ENCODE measurements at places on chromosomes 11 and 22.

DNA sequence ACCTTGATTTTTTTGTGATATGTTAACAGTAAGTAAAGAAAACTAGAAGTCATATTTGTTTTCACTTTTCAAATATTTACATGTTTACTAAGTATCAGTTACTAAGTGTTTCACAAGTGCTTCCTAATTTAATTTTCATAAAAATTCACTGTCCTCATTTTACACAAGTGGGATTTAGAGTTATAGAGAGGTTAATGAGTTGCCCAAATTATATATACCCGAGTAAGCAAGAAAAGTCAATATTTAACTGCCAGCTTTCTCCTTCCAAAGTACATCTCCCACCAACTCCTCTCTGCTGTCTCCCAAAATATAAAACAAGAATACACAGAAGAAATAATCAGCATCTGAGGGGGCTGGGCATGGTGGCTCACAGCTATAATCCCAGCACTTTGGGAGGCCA is 896.7 kb upstream of the ANO3 start:
- DNase-seq: no peak

DNA sequence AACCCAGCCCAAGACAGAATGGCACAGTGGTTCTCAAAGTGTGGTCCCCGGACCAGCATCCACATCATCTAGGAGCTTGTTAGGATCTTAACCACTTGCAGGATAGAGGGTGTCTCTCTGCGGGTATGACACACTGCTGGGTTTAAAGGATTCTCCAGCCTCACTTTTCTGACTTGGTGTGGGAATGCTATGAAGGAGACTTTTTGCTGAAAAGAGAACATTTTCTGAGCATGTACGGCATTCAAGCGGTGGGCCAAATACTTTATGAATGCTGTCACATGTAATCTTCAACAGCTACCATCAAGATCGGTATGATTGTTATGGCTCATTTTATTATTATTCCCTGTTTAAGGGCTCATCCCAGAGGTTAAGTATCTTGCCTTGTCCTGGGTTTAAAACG is 1.8 kb upstream of the CD82 start:
- no peak for DNase-seq

- DNase-seq: no peak
Observed at GRCh38 chr11:67264877-67265632, 1.2 kb upstream of the GRK2 start.

- no peak for DNase-seq
Observed at GRCh38 chr11:32562839-32563599, 20.6 kb upstream of the EIF3M start.

DNA sequence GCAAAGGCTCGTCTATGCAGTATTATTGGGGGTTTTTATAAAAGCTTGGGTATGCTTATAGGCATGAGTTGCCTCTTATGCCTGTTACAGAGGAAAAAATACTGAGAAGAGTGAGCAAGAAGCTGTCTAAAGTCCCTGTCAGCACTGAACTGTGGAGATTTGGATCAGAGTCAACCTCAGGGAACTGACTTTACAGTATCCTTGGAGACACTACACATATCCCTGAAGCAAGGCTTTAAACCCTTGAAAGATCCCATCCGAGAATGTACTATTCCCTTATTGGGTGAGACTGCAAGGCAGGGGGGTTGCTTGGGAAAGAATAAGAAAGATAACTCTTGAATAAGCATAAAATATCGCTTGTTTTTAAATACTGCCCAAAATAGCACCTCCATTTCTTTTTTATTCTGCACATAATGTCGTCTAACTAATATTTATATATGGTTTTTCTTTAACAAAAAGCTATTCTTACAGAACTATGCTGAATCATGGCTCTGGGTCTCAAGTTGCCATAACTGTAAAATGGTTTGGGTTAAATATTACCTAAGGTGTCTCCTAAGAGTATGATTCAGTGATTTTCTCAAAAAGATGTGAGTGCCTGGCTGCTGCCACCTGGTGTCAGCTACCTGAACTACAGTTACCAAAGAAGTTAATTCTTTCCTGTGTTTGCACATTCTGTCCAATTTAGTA is 1062.8 kb downstream of the DLG2 start:
- no peak for DNase-seq

GRCh38 chr11:31822175-31822926 is 11.2 kb upstream of the PAX6 start:
- no peak for DNase-seq

DNA sequence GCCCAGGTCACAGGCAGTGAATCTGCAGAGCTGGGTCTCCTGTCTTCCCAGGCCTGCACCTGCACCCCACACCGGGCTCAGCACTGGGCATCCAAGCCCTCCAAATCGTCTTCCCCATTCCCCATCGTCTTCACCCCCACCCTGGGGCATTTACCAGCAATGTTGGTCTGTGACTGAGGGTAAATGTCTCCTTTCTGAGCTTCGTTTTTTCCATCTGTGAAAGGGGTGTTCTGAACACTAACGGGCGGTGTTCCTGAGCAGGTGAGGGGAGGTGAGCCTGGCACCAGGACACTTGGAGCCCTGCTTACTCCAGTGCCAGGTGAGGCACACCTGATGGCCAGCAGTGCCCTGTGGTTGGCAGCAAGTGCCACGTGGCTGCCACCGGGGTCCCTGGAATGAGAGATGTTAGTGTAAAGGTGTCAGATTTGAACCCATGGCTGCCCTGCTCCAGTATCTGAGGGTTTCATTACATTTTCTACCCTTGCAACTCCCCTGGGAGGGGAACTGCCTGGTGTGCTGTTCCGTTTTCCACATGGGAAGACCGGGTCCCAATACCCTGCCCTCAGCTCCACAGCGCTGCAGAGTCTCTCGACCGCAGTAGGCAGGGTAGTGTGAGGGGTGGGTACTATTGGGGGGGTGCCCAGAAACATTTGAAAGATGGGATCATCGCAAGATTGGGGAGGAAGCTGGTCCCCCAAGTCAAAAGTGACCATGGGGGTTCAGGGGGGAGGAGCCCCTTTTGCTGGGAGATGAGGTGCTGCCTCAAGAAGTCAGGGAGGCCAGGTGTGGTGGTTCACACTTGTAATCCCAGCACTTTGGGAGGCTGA is 2.0 kb downstream of the CDC42EP1 start:
- DNase-seq: no peak

DNA sequence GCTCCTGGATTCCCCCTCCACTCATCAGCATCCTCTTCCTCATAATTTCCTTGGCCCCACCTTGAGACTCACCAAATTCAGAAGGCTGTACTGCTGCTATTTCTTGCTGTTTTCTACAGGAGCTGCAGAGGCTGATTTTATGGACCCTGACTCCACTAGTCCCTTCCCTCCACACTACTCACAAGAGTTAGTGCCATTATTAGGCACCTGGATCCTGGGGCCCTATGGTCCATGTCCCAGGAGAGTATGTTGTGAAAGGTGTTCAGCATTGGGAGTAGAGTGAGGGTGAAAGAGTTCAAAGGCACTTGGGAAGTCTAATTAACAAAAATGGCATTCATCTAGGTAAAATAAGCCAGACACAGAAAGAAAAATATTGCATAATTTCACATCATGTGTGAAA is at the start of gene OR56A4:
Gene OR56A4, minus strand, starts transcription at position 101 of the 400 bp plus-strand sequence. CDS start 3,954 bp downstream, outside the sequence.
- DNase-seq: no peak

- no peak for DNase-seq
Observed at GRCh38 chr22:21796863-21797262, 61.3 kb upstream of the YPEL1 start.

DNA sequence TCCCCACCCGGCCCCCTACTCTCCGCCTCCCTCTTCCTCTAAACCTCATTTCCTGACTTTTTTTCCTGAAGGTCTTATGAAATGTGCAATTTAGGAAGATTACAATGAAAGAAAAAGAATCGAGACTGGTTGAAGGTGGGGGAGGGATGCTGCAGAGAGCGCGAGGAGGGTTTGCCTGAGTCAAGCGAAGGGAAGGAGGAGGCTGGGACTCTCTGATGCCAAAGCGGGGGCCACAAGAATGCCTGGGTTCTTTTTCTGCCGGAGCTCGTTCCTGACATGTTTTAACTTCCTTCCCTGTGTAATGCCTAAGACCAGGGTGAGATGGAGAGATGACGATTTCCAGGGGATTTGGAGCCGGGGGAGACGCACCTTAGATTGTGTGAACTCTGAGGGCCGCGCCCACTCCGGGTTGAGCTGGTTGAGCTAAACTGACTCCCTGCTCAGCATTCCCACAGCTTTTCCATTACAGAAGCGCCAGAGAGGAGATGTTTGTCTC is 270.5 kb upstream of the SORL1-AS1 start:
- no peak for DNase-seq

DNA sequence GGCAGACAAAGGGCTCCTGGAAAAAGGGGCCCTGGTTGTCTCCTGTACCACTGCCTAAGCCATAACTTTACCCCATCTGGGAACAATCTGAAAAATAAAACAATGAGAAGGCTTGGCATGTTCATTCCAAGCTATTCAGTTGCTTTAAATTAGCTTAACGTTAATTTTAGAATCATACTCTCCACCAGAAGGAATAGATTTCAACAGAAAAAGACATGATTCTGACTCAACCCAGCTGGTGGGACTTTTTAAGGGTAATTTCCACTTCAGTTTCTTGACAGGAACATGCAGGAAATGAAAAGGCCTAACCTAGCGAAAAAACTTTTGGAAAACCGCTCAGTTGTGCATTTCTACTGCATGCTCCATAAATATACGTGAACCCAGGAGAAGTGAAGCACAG is 7.9 kb downstream of the SF3A1 start:
- DNase-seq: no peak

DNA sequence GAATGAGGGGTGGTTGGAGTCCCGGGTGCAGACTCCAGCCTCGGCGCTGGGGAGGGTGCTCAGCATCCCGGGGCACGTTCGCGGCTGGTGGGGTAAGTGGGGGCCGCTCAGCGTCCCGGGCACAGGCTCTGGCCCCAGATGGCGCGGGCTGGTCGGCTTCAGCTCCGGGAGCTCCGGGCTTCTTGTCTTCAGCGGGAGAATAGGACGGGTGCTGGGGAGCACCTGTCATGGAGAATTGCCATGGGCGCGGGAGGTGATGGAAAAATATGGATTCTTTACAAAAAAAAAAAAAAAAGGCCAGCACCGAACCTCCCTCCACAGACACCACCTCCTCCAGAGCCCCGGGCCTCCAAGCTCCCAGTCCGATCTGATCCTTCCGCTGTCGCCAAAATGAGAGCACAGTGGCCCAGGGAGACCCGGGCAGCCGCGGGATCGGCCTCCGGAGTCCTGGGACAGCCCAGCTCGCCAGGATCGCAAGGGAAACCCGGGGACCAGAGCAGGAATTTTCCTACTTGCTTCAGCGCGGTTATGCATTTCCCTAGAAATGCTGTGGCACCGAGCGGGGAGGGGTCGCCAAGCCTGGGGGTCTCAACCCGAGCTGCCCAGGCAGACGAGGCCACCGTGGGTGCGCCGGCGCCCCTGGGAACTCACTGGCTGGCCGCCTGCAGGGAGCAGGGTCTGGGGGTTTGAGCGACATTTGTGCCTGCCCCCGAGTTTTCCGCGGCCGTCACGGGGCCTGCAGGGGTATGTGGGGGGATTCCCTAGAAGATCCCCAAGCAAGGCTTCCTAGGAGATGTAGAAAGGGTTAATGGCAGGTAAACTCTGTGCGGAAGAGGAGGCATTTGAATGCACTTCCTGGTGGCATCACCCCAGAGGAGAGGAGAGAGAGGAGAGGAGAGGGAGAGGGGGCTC is 1336.9 kb downstream of the BRD1 start:
- no peak for DNase-seq

GRCh38 chr11:120409655-120410054 is 73.4 kb downstream of the ARHGEF12 start:
- no peak for DNase-seq

DNA sequence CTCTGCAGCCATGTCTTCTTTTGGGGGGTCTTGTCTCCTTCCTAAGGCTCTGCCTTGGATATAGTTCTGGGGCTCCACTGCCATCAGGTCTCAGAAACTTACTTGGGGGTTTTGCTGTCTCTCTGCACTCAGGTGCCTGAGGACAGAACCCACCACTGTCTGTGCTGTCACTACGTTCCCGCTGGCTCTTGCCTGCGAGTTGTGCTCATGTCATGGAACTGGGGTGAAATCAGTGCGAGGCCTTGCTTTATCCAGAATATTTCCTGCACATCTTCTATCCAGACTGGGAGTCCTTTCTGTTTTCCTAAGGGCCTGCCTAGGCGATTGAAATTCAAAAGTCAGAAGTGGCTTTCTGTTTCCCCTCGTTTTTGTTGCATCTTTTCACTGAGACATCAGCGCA is 6.6 kb upstream of the USP2 start:
- DNase-seq: no peak

DNA sequence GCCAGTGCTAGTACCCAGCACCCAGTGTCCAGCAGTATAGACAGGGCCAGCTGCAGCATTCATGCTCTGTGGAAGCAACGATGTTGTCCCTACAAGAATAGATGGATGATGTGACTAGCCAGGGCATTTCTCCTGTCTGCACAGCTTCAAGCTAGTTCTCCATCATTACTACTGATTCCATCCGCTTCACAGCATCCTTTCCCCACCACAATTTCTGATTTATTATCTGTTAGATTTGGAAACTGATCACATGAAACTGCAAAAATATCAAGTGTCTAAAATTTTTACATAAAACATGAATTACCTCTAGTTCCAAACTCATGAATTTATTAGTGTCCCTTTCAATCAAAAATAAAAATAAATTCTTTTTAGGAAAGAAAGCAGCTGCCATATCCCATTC is 138.9 kb upstream of the POU2AF2 start:
- no peak for DNase-seq

DNA sequence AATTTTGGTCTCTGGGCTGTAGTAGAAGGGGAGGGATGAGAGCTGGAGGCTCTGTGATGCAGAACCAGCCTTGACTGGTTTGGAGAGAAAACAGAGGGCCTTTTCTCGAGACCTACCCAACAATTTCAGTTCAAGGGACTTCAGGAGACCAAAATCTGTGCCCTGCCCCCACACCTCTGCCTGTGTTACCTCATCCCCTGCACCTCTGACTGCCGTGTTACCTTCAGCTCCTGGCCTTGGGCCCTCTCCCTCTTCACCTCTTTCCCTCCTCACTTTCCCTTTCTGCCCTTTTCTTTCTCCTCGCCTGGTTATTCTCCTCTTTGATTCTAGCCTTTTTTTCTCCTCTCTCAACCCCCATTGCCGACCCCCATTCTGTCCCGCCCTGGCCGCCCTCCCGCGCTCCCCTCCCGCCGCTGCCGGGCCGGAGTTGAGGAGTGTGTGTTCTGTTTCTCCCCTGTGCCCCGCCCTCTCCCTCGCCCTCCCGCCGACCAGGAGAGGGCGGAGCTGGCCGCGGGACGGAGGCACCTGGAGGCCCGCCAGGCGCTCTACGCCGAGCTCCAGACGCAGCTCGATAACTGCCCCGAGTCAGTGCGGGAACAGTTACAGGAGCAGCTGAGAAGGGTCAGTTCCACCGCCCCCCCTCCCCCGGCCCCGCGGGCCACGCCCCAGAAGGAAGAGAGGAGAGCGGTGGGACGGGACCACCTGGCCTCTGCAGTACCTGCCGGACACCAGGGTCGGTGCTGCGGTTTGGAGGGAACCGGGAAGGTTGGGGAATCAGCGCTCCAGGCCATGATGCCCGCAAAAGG is 27.2 kb downstream of the PHLDB1 start:
- no peak for DNase-seq

- DNase-seq: no peak
Observed at GRCh38 chr22:46352691-46353386, 17.3 kb downstream of the TRMU start.

DNA sequence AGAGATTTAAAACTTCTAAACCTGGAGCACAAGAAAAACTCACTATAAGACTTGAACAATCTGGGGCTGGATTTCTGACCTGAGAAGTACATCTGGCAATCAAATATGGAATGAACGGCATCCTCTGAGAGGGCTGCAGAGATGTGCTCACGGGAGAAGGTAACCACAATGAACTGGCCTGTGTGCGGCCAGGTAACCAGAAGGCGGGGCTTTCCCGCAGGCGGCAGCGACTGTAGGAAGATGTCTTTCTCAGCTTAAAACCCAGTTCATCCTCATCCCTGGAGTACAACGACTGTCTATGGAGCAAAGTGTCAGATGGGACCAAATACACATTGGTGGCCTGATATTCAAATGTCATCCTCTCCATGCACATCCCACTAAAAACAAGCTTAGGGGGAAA is 24.5 kb downstream of the MICAL3 start:
- no peak for DNase-seq

Measured in activated CD8-positive, alpha-beta memory T cell treated with anti-CD3 and anti-CD28 coated beads for 1 hour (primary cell).